Stimulated activated CD8-positive, alpha-beta memory T cell treated with anti-CD3 and anti-CD28 coated beads, Interleukin-7, amount 100 ng/mL, for 24 hours (primary cell): ENCODE measurements at places on chromosomes 3 and 15.

DNA sequence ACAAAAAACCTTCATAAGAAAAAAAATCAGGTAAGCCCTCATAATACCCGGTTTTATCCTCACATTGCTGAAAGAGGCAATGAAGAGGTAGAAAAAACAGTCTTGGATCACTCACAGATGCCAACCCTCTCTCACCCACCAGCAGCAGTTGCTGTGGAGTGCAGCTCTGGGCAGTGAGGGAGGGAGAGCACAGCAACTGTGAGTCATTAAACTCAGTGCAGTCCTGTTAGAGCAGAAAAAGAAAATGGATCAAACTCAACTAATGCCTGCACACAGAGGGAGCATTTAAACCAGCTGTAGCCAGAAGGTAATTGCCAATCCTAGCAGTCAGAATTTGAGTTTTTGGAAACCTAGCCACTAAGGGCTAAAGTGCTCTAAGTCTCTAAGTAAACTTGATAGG is 1050.6 kb upstream of the ALCAM start:
- DNase-seq: no peak

DNA sequence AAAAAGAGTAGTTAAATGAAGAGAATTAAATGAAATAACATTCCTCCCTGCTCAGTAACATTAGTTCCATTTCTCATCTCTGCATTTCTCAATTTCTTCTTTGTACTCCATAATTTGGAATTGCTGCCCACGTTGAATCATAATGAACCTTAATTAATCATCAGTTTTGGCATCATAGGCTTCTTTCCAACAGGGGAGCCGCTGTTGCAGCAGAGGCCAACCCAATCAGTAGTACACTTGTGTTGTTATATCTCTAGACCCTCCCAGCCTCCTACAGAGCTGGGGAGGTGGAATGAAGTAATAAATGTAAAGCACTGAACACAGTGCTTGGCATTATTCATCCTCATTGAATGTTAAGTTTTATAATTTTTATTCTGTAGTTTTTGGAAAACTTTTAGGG is 240.7 kb downstream of the CHST2 start:
- no peak for DNase-seq

DNA sequence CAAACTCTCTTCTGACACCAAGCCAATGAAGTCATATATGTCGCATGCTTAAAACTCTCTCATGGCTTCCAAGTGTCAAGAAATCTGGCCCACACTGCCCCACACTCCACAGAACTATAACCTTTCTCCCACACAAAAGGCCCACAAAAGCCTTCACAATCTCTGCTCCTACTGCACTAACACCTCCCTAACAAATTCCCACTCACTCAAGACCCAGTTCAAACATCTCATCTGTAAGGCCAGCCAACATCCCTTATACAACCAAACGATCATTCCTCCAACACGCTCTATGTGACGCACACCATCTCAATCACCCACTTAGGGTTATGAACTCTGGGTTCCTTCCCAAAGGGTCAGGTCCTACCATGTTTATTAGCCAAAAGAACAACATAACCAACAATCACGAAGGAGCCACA is 13.5 kb downstream of the TBC1D2B start:
- no peak for DNase-seq

- DNase-seq: no peak
Observed at GRCh38 chr3:126345641-126346460, 11.4 kb downstream of the KLF15 start.

DNA sequence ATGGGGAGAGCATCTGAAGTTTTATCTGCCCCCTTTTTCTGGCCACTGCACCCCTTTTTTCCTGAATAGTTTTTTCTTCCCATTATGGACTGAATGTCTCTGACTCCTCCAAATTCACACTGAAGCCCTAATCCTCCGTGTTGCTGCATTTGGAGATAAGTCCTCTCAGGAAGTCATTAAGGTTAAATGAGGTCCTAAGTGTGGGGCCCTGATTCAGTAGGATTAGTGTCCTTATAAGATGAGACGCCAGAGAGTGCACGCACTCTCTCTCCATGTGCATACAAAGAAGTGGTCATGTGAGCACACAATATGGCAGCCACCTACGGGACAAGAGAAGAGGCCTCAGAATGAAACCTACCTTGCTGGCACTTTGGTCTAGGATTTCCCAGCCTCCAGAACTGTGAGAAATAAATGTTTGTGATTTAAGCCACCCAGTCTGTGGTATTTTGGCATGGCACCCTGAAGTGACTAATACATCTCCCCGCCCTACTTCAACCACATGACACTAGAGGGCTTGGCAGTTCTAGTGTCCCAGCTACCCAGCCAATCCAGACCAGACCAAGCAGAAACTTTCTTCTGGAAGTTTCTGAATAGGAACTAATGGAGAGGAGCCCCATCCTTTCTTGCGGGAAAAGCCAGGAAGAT is 191.3 kb downstream of the PDE8A start:
- DNase-seq: no peak

- DNase-seq: no peak
Observed at GRCh38 chr3:7854266-7854665, 647.4 kb upstream of the LMCD1 start.

- no peak for DNase-seq
Observed at GRCh38 chr15:89646416-89647141, 8.7 kb downstream of the KIF7 start.

DNA sequence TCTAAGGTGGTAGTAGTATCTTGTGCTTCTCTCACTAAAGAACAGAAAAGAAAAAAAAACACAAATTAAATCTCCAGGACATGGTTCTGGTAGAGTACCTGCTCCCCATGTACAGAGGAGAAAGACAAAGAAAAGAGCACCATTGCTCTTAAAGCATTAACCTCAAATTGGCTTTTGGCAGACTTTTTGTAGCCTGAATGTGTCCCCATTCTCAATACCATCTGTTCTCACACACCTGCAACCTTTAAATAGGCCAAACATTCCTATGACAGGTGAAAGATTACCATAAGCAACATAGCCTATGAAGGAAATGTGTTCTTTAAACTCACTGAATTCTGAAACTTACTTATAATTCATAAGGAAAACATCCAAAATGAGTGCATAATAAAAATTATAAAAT is 68.0 kb downstream of the TIPARP start:
- DNase-seq: no peak

DNA sequence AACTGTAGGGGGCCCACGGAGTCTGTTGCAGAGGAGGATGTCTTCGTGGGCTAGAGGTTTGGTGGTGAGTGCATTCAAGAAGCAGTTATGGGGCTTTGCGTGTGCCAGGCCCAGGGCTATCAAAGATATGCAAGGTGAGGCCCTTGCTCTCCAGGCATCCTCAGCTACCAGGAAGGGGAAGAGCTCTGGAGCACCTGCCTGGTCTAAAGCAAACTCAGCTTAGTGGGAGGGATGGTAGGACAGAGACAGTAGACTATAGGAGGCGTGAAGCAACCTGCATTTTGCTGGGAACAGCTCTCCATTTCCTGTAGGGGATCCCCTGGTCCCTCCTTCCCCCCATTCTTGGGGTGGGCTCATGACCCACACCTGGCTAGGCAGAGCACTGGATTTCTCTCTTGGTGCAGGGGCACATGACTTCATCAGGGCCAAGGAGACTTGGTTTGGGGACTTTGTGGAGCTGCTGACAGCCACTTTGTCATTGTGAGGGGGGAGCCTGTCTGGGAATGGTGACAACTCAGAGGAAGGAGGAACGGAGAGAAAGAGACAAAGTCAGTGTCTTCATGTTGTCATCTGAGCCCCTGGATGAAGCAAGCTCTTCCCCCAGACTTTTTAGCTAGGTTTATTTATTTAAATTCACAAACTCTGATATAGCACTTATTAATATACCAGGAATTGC is 8.6 kb upstream of the EEFSEC start:
- DNase-seq: no peak

DNA sequence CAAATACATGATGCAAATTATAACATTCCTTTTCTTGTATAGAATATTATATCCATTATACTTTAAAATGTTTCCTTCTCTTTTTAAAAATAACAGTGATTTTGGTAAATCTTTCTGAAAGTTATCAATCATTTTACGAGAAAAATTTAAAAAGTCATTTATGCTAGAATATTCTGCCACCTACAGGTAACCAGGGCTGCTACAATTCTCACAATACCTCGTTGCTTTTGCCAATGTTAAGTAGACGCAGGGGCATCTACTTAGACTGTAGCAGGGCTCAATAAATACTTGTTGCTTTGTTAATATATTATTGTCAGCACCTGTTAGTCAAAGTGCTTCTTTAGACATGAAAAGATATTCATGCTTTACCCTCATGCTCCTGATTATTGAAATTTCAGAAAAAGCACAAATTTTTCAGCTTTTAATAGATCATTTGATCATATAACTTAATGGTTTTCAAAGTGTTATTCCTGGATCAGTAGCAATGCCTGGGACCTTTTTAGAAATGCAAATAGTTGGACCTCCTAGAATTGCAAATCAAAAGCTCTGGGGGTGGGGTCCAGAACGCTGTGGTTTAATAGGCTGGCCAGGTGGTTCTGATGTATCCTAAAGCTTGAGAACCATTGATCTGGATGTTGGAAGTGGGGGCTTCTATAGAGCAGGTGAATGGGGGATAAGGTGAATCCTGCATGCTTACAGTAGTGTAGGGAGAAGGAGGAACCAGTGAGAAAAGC is 223.6 kb upstream of the PDZRN3 start:
- no peak for DNase-seq
